ENCODE measurements at places on chromosomes 2 and 18. TPM values are rescaled to one million over a fixed set of nuclear protein-coding genes. Genes with fewer than 3 reads are reported as not detected.
A peak's percentile ranks its signal among the peaks of the same experiment; 100 is the strongest.

The RAD51AP2 gene
- 0.16 TPM for polyA plus RNA-seq

DNA sequence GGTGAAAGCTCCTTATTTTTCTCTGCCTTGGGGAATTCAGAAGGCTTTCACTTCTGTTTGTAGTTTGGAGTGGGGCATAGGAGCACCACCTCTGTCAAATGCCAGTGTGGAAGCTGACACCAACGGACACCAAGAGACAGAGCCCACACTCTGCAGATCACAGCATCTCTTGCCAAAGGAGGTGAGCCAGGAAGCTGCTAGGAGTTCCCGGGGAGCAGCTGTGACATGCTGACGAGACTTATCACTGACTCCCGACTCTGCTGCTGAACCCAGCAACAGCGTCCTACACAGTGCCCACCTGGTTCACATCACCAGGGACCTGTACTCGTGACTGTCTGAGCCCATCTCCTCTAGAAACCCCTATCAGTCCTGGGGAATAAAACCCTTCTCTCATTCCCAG, 8.1 kb downstream of the TEX51 start:
- no peak for DNase-seq

DNA sequence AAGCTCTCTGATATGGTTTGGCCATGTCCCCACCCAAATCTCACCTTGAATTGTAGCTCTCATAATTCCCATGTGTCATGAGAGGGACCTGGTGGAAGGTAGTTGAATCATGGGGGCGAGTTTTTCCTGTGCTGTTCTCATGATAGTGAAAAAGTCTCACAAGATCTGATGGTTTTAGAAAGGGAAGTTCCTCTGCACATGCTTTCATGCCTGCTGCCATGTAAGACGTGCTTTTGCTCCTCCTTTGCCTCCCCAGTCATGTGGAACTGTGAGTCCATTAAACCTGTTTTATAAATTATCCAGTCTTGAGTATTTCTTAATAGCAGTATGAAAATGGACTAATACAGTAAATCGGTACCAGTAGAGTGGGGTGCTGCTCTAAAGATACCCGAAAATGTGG, 34.9 kb downstream of the LTBP1 start:
- no peak for DNase-seq

- no peak for DNase-seq
Measured at GRCh38 chr2:9690716-9691498, 60.1 kb upstream of the YWHAQ start.

DNA sequence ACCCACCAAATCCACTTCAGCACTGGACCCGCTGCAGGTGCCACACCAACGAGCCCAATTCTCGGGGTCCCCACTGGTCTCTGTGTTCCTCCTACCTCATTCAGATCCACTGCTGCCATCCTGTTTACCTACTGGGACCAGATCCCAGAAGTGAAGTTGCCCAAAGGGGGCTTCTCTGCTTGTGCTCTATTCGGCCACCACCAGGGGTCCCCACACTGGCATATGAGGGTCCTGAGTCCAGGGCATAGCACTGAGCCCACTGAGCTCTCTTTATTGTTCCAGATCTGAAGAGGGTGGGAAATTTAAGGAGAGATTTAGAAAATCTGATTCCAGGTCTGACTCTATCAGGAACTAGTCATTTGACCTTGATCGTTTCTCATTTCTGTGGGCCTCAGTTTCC, 2.4 kb downstream of the GPR45 start:
- DNase-seq, result no peak

The TLX2 gene
- polyA plus RNA-seq, result not detected

The TMEM150A gene
- polyA plus RNA-seq, result 10.4 TPM

- no peak for DNase-seq
Measured at GRCh38 chr2:191754103-191754502, 76.2 kb downstream of the NABP1 start.

DNA sequence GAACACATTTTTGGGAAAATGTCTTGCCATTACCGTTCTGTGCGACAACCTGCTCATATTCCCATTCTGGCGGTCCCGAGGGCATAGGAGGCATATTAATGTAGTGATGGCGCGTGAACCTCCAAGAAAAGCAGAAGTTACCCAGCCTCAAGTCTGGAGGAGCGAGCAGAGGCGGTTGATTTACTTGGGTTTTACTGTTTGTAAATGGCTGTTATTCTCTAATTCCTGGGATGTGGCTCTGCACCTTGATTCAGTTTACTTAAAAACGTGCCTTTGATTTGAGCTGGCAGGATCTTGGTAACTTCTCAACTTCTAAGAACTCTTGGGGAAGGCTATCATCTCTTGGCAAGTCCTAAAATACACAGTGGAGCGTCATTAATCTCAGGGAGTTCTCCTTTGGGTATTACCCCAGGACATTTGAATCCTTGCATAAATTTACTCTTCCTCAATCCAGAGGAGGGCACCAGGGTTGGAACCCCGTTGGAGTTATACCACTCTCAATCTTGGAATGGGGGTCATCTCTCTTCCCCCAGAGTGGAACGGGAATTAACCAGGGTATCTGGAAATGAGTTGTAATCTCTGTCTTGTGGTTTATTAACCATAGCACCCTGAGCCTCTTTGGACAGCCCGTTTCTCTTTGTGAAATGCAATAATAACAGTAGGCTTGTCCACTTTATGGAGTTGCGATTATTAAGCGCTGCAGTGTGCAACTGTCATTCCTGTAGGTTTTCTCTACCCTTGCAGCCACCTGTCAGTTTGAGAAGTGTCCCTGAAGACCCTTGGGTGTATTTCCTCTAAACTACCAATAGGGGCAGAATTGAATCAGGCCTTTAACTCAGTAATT, 2.1 kb downstream of the HK2 start:
- no peak for DNase-seq

- peak; percentile 86 for DNase-seq
Measured at GRCh38 chr2:567865-568638, 109.2 kb downstream of the TMEM18 start.

GRCh38 chr2:236163471-236164200, 4.5 kb downstream of the GBX2 start:
- DNase-seq, result no peak

- no peak for DNase-seq
Measured at GRCh38 chr2:238697193-238698071, 150.5 kb upstream of the TWIST2 start.

DNA sequence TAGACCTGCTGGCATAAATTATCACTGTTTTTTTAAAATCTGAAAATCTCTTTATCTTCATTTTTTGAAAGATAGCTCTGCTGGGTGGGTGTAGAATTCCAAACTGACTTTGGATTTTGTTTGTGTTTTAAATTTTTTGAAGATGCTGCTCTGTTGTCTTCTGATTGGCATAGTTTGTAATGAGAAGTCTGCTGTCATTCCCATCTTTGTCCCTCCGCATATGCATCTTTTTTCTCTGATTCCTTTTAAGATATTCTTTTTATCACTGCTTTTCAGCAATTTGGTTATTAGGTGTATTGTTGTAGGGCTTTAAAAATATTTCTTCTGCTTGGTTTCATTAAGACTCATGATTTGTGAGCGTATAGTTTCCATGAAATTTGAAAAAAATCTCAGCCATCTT, 7.2 kb downstream of the SNED1 start:
- DNase-seq, result no peak

DNA sequence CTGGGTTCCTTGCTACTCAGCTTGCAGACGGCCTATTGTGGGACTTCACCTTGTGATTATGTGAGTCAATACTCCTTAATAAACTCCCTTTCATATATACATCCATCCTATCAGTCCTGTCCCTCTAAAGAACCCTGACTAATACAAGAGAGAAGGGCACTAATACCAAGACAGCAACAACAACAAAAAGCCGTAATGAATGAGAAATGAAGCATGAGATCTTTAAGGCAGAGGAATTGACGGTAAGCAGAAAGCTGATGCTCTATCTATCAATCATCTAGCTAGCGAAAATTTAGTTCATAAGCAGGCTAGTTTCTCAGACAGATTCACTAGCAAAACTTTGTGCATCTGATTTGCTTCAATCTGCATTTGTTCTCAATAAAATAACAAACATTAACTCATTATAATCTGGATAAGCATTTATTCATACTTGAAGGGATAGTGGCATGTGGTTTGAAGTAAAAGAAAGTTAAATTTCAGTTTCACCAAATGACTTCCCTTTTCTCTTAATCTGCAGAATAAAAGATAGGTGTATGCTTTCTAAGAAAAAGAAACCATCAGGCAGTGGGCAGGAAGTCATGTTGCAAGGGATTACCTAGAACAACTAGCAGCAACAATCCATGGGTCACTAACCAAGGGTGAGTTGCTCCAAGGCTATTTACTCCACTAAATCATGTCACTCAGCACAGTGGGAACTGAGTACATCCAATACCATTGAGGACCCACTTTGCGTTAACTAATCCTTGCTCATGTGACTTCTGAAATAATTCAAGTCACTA, 376.5 kb downstream of the TMEM182 start:
- DNase-seq, result no peak

DNA sequence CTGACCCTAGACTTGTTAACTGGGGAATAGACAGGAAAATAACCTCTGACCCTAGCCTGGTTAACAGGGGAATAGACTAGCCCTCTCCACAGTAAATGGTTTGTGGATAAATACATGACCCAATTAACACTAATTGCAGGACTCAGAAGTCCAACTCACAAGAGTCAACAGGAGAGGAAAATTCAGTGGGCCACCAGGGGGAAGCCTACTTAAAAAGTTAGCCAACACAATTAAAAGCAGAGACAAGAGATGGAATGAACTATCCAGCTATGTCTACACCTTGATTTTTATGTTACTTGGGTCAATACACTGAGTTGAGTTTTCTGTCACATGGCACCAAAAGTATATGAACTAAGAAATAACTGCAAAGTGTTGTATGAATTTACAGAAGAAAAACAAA, 158.8 kb upstream of the SLC39A10 start:
- no peak for DNase-seq

The LRRC30 gene
- 2.4 TPM for polyA plus RNA-seq

The DPP4 gene
- polyA plus RNA-seq, result 24.2 TPM

DNA sequence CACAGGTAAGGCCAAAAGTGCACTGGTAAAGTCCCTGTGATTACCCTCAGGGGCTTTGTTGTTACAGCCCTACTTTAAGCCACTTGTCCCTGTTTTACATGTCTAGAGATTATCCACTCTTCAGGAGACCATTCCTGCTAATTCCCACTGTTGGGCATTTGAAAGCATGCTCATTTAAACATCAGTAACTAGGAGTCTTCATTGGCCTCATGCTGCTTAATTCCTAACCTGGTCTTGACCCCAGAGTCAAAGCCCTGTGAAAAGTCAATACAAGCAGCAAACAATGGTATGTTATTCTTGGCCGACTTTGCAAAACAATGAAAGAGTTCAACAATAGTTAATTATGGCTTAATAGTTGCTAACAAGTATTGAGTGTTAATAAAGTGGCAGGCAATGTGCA, 23.2 kb downstream of the AFF3 start:
- no peak for DNase-seq

DNA sequence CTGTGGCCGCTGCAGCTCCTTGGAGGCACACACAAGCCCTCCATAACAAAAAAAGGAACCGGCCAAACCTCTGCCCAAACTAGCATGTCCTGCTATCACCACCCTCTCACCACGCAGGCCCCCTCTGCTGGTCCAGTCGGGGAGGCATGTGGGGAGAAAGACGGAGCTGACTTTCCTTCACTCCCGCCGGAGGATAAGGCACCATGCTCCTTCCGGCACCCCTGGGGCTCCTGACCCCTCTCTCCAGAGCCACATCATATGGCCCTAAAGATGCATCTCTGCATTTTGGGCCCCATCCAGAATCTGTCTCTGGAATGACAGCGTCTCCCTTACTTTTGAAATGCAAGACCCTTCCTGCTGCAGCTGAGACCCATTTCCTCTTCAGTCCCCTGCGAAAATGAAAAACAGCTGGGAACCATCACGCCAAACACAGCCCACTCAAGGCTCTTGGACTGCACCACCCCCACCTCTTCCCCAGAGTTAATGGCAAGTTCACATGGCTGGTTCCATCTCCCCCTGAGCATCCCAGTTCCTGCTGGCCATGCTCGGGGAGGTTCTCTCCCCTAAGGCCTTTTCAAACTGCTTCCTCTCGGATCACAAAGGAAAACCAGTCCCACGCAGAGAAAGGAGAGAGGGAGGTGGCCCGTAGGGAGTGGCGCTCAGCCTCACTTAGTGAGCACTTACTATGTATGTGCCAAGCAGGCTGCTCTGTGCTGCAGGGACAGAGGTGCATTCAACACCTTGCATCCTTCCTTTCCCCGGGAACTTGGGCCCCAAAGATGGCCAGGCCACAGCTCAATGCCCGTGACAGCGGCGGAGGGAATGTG, 35.2 kb upstream of the MLPH start:
- no peak for DNase-seq

DNA sequence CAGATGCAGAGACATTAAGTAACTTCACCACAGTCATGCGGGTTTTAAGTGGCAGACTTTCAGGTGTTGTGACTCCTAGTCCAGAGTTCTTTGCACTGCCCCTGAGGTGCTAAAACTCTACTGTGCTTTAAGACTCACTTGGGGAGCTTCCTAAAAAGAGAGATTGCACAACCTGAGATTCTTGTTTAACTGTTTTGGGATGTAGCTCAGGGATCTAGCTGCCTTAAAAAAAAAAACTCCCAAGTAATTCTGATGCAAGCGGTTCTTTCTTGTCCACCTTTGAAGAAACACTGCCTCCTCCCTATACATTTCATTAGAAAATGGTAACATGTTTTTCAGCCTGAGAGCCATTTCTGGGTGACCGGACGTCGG, 13.0 kb downstream of the IL37 start:
- no peak for DNase-seq

DNA sequence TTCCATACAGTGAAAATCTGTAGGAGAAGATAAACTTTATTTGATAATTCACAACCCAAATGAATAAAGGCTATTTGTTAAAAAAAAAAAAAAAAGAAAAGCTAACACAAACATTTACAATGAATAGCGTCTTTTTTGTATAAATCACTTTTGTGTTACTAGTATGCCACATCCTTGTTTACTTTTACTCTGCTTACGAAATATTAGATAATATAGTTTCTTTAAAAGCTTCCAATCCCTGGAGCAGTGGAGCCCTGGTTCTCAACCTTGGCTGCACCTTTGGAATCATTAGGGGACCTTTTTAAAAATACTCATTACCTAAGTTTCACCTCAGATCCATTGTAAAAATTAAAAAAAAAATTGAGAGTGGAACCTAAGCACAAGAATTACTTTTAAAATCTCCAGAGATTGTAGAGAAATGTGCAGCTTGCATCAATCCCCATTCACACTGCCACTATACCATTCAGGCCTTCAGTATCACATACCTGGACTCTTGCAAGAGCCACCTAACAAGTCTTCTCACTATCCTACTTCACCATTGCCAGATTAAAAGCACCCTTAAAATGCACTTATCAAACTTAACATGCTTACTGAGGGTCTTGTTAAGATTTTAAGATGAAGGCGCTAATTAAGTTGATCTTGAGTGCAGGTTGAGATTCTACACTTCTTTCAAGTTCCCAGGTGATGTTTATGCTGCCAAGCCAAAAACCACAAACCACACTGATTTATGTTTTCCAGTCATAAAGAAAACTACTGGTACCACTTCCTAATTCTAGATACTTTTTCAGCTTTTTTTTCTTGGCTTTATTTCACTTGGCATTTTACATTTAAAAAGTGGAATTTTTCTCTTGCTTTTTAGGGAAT, 59.7 kb upstream of the ZC3H15 start:
- no peak for DNase-seq
